ENCODE measurements at places on chromosomes 13 and 19.

DNA sequence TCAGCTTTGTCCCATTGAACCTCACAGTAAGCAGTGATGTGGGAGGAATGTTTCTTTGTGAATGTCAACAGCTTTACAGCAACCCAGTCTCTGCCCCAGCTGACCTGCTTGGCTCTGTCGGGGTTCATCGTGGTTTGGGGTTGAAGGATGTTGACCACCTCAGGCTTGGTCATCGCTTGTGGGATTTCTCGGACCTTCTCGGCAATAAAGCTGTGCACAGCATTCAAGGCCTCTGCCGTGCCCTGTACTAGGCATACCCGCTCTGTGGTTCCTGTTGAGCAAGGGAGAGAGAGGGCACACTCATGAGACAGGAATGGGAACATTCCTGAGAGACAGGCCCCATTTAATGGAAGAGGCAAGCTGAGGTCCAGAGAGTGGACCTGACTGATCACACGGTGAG is 20.0 kb downstream of the NOVA2 start:
- no peak for DNase-seq

GRCh38 chr19:4717191-4717965 is 6.3 kb downstream of the DPP9 start:
- DNase-seq = no peak

GRCh38 chr13:113146750-113147149 is 11.7 kb upstream of the PROZ start:
- DNase-seq = no peak

- DNase-seq = no peak
These were observed 99.2 kb upstream of the WASF3 start for GRCh38 chr13:26458196-26458749.

DNA sequence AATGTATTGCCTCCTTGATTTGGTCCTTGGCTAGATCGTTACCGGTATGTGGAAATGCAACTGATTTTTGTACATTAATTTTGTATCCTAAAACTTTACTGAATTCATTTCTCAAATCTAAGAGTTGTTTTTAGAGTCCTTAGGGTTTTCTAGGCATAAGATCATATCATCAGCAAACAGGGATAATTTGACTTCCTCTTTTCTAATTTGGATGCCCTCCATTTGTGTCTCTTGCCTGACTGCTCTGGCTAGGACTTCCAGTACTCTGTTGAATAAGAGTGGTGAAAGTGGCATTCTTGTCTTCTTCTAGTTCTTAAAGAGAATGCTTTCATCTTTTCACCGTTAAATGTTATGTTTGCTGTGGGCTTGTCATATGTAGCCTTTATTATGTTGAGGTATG is 12.0 kb upstream of the CYP2A13 start:
- no peak for DNase-seq

DNA sequence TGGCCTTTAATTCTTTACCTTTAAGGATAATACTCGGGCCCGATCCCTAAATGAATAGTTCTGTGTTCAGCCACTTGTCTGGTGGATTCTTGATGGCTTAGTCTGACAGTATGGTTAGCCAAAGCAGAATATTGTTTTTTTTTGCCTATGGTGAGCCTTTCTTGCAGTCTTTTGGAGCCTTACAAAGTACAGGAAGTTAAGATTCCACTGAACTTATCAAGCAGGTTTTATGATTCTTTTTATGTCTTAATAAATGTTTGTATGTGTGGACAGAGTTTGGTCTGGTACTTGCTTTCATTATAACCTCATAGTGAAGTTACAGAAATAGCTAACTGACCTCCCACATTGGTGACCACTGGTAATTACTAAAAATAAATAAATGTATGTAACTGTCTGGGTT is 17.1 kb downstream of the PCCA start:
- no peak for DNase-seq

GRCh38 chr19:38020311-38020710 is 113.3 kb downstream of the SIPA1L3 start:
- DNase-seq = no peak

GRCh38 chr19:43842007-43842406 is 14.9 kb downstream of the ZNF283 start:
- DNase-seq = no peak
